ENCODE measurements at places on chromosomes 2 and 18.

DNA sequence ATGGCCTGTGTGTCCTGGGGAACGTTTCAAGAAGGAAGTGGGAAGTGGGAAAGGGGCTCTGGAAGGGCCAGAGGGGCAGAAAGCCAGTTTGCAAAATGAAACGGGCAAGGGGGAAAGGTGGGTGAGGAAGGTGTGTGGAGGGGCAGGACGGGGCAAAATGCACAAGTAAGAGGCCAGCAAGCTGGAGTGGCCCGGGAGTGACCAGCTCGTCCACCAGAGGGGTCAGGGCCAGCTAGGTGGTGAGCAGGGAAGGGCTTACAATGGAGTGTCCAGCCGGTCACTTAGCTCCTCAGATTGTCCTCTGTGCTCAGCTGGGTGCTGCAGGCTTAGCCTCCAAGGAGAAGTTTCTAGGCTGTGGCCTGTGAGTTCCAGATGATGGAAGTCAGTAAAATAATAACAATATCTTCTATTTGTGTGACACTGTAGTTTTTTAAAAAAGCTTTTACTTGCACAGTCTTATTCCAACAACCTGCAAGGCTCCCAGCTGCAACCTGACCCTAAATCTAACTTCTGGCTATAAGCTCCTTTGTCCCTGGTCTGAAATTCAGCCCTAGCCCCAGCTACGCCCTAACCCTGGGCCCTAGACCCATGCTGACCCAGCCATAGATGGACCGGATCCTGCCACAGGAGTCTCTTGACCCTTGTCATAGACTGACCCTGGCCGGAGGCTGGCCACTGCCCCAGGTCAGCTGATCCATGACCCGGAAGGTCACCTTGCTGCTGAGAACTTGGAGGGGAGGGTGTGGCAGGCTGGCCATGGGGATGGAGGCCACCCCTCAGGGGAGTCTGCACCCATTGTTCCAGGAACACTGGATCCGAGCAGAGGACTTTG lies 29.2 kb downstream of the MYO7B start:
- no peak for DNase-seq

DNA sequence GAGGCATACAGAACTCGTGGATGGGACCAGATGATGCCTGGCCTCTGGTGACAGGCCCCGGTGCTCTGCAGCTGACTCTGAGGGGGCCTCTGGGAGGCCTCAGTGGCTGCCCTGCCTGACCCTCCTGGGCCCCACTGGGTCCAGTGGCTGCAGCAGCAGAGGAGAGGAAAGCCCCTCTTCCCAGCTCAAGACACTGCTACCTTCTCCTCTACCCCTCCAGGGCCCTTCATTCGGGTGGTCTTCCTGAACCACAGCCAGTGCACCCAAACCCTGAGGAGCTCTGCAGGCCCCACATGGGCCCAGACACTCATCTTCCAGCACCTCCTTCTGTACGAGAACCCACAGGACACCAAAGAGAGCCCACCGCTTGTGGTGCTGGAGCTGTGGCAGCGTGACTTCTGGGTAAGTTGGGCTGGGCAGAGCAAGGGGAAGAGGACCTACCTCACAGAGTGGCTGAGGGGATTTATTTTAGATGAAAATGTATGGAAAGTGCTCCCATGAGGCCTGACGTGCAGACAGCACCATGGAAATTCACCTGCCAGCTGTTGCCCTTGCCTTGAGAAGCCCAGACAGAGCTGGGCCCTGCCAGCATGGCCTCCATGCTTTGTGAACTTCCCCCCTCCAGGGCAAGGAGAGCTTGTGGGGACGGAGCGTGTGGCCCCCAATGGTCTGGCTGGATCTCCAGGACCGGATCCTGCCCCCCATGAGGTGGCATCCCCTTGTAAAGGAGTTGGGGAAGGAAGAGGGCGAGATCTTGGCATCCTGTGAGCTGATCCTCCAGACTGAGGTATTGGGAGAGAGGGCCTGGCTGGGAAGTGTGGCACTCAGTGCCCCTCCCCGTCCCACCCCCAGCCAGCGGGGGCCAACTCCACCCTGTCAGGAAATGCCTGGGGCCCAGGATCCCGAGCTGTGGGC lies 46.3 kb downstream of the LMAN2L start:
- no peak for DNase-seq

DNA sequence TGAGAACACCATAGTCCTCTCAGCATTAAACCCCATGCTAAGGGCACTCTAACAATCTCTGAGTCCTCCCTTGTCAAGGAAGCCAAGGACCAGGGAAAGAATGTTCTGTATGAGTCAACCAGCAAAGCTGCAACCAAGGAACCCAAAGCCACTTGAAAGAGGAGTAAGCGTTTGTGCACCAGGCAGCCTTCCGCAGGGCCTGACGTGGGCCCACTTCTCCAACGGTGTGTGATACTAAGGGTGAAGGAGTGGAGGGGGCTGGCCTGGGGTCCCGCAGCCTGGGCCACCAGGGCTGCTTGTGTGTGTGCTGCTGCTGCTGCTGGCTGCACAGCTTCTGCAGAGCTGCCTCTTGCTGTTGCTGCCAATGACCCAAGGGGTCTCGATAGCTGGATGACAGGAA lies 30.1 kb upstream of the GALNT14 start:
- DNase-seq = no peak

GRCh38 chr2:57867730-57868129 lies 178.9 kb upstream of the VRK2 start:
- no peak for DNase-seq

DNA sequence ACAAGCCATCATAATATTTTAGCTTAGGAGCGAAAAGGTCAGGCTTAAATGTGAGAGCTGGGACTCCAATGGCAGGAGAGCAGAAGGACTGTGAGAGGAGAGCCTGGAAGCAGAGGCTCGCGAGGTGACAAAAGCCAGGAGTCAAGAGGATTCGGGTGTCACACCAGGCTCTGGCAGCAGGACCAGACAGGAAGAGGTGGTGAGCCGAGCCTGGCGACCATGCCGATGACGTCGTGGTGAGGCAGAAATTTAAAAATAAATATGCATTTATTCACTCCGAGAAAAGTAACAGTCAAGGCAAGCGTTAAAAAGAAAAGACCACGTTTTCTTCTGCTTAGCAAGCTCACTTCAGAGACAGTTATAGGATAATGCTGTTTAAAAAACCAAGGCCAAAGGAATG lies 31.3 kb upstream of the ZNF236 start:
- DNase-seq = no peak

GRCh38 chr18:61196750-61197149 lies 136.5 kb upstream of the CDH20 start:
- DNase-seq = no peak

GRCh38 chr2:171792886-171793580 lies 101.0 kb downstream of the SLC25A12 start:
- DNase-seq = no peak

GRCh38 chr2:158359846-158360245 lies 96.7 kb downstream of the CCDC148 start:
- peak; percentile 57 for DNase-seq

DNA sequence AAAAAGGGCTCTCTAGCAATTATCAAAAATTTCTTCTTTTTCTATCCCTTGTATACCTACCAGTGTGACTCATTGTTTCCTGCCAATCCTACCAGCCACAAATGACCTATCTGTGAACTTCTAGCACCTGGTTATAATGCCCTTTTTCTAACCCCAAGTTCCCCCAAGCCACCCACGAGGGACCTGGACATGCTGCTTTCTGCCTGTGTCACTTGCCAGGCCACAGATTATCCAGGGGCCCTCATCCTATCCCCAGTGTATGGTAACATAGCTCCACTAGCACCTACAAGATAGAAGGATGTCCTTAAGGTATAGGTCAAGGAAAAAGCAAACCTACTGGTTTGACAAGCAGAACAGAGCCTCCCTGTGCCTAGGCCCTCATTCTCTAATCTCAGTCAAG lies 26.8 kb downstream of the AAK1 start:
- no peak for DNase-seq

DNA sequence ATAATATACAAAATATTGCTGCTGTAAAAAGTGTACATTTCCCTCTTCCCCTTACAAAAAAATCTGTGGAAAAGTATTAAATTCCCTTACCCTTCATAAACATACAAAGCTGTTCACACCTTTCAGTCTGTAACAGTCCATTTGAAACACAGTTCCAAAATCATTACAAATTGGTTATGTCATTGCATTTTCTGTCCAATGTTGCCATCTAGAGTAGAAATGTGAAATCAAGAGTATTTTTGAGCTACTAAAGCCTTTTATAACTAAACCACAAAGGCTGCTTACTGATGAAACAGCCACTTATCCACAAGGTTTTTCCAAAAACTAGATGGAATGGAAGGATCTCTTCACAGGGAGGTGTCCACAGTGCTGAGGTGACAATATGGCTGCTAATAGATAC lies 72.5 kb downstream of the SS18 start:
- DNase-seq = no peak

GRCh38 chr2:40315683-40316082 lies 136.2 kb downstream of the SLC8A1 start:
- DNase-seq = no peak

GRCh38 chr2:8152392-8153257 lies 529.2 kb upstream of the ID2 start:
- DNase-seq = no peak

GRCh38 chr2:174590928-174591648 lies 6.5 kb downstream of the WIPF1 start:
- DNase-seq = no peak

DNA sequence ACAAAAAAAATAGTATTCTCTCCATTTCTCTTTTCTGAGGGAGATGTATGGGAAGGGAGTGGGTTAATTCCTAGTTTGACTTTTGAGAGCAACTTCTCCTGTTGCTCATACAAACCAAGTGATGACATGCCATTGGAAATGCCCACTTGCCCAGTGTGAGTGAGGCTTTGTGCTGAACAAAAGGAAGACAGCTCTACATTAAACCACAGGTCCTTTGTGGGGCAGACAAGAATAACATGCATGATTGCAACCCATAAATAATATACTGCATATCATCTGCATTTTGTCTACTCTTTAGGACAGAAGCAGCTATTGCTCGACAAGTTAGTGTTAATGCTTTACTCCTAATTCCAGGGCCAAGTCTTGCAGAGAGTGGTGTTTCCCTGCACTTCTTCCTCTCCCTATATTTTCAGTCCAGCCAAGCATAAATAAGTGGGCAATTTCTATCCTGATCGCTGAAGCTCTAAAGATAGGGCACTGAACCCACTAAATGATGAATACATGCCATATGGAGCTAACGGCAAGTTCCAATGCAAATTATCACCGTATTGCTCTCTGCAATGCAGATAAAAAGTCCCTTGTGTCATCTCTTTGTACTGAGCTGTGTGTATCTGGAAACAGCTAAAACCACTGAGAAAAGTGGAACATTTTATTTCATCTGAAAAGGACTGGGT lies 19.4 kb upstream of the EHBP1 start:
- DNase-seq = no peak

DNA sequence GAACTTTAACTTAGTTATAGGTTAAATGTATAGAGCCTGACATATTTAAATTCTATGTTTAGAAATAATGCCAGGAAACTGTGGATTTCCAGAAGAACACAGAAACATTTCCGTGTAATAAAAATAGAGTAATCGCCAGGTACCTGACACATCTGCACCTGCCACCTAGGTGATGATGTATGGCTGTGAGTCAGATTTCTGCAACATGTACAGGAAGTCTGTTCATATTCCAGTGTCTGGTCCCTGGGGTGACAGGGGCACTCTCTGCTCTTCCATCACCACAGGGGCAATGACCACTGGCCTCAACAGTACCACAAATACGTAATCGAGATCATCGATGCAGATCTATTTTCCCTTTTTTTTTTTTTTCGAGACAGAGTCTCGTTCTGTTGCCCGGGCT lies 101.1 kb upstream of the LPIN2 start:
- no peak for DNase-seq

GRCh38 chr2:215579809-215580208 lies 143.9 kb upstream of the FN1 start:
- no peak for DNase-seq

DNA sequence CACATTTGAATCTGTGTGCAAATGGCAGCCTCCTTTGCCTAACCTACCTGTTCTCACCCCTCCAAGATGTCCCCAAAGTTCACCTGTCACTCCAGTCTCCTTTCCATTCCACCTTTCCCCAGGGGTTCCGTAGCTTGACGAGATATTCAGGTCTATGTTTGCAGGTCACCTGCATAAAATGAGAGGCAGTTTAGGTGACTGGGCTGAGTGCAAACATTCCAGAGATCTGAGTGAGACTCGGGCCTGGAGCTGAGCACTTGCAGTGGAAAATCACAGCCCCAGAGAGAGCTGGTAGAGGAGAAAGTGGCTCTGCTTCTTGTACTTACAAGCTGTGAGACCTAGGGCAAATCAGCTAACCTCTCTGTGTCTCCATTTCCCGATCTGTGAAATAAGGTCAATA lies 20.1 kb downstream of the CAPN14 start:
- DNase-seq = no peak

GRCh38 chr2:176653479-176654443 lies 384.5 kb downstream of the MTX2 start:
- peak; percentile 70 for DNase-seq

GRCh38 chr2:104708967-104709366 lies 144.9 kb upstream of the POU3F3 start:
- DNase-seq = no peak

DNA sequence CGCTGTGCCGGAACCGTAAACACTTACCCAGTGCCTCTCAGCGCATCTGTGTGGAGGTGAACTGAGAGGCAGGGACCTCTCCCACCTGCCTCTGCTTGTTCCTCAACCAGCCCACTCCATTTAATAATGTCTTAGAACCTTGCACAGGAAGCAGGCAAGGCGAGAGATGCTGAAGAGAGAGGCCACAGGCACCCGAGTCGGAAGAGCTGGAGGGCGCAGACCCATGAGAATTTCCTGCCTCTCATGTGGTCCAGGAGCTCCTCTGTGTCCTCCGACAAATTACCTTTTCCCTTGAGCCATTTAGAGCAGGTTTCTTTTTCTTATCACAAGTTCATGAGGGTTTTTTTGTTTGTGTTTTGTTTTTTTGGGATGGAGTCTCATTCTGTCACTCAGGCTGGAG lies 4.9 kb upstream of the RFX8 start:
- DNase-seq = no peak

DNA sequence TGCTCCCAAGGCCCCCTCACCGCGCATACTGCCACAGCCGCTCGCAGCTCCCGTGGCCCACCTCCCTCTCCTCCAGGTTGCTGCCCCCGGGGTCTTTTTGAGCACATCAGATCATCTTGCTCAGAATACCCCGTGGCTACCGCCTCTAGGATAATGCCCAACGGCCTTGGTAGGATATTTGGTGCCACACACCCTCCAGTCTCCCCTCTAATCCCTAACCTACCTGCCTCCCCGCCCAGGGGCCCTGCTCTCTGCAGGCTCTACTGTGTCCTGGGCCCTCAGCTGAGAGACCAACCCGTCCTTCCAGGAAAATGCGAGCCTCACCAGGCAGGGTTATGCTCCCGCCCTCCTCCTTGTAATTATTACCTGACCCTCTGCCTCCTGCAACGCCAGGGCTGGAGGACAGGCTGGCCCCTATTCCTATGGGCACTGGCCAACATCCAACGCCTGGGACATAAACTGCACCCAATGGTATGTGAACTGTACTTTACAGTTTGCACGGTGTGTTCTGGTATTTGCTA lies 1.5 kb upstream of the MTCL1 start:
- DNase-seq = no peak

- no peak for DNase-seq
These were observed 198.9 kb downstream of the TWIST2 start for GRCh38 chr2:239046822-239047221.
